ENCODE measurements at places on chromosomes 11 and 22.

DNA sequence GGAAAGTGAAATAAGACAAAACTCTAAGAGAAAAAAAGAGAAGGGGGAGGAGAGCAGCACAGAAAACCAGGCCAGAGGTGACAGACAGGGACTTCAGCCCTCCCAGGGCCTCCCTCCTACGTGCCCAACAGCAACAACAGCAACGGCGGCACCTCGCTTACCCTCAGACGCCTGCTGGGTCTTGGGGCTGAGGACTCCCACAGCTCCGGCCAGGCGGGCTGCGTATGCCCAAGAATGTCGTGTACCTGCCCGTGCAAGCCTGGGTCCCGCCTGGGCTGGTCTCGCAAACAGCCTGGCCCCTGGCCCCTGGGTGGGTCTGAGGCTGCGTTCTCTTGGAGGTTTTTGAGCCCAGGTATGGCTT, 30.5 kb downstream of the ARAP1 start:
- no peak for DNase-seq

GRCh38 chr11:80900265-80900664, 1459.4 kb upstream of the TENM4 start:
- no peak for DNase-seq

- DNase-seq, result no peak
Measured at GRCh38 chr11:2386591-2386990, 9.5 kb downstream of the CD81 start.

GRCh38 chr11:106694501-106694900, 323.8 kb downstream of the GUCY1A2 start:
- no peak for DNase-seq

GRCh38 chr11:57646799-57647303, 2.9 kb downstream of the YPEL4 start:
- DNase-seq, result no peak

GRCh38 chr22:32987081-32987631, 71.0 kb downstream of the SYN3 start:
- DNase-seq, result no peak

GRCh38 chr11:117851852-117852251, 24.6 kb downstream of the FXYD6 start:
- no peak for DNase-seq
